LoVo (cell line): ENCODE measurements at places on chromosomes 4 and X.

GRCh38 chrX:110276778-110277177, 41.1 kb downstream of the AMMECR1 start:
- DNase-seq = no peak

DNA sequence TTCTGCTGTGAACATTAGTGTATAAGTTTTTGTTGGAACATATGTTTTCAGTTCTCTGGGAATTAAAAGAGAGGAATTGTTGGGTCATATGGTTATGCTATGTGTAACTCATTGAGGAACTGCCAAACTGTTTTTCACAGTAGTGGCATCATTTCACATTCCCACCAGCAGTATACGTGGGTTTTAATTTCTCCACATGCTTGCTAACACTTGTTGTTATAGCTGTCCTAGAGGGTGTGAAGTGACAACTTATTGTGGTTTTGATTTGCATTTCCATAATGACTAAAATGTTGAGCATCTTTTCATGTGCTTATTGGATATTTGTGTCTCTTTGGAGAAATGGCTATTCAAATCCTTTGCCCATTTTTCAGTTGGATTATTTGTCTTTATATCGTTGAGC, 13.7 kb downstream of the APELA start:
- no peak for DNase-seq

GRCh38 chr4:109321232-109321631, 18.8 kb upstream of the COL25A1 start:
- no peak for DNase-seq

DNA sequence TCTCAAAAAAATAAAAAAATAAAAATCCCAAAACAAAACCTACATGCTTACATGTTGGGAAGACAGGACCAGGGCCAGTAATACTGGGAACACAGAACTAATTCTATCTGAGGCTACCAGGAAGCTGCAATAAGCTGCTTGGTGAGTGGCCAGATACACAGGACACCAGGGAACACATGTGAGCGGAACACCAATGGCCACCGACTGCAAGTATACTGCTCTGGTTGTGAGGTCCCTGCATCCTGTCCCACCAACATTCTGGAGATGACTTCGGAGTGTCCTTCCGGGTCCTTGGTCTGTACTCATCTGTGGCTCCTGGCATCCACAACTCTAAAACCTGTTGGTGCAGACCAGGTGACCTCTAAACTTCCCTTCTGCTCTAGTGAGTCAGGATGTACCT, 2.7 kb downstream of the TNIP2 start:
- no peak for DNase-seq

GRCh38 chrX:153556767-153557166, 39.3 kb downstream of the ATP2B3 start:
- DNase-seq = no peak

DNA sequence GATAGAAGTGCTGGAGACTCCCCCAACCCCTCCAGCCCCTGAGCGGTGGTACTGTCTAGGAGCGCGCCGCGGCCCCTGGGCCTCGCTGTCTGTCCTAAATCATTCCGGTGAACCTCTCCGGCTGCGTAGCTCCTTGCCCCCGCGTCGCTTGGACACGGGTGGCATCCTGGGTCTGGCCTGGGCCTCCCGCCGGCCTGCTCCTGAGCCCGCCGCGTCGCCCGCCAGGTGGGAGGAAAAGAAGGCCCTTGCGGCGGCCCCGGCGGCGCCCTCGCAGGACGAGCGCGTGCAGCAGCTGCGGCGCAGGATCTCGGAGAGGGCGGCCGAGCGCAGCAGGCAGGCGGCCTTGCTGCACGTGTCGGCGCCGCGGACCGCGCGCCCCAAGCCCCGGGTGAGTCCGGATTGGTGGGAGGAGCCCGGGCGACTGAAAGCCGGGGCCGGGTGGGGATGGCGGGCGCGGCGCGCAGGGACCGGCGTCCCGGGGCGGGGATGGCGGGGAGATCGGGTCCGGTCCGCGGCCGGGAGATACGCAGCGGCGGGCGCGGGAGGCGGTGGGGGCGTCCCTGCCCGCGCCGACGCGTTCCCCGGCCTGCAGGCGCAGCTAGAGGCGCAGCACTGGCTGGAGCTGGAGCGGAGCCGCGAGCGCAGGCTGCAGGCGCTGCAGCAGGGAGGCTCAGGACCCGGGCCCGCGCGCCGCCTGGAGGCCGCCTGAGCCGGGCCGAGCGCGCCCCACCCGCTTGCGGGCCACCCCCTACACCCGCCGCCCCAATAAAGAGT, 6.5 kb upstream of the RNF4 start:
- DNase-seq = peak; percentile 61

GRCh38 chrX:110002300-110003166, at the start of gene TMEM164:
TSS of gene TMEM164 (plus strand) at chrX:110003114. CDS start at chrX:110003775, 661 bp downstream.
- peak; percentile 57 for DNase-seq

- DNase-seq = no peak
These were observed 1539.0 kb upstream of the IGFBP7 start for GRCh38 chr4:58649226-58649625.

- no peak for DNase-seq
These were observed 252.5 kb upstream of the NEIL3 start for GRCh38 chr4:177057186-177057585.

GRCh38 chr4:165726831-165727230, 146.2 kb upstream of the TLL1 start:
- no peak for DNase-seq

- DNase-seq = no peak
These were observed 853.8 kb upstream of the INTU start for GRCh38 chr4:126779001-126779400.

DNA sequence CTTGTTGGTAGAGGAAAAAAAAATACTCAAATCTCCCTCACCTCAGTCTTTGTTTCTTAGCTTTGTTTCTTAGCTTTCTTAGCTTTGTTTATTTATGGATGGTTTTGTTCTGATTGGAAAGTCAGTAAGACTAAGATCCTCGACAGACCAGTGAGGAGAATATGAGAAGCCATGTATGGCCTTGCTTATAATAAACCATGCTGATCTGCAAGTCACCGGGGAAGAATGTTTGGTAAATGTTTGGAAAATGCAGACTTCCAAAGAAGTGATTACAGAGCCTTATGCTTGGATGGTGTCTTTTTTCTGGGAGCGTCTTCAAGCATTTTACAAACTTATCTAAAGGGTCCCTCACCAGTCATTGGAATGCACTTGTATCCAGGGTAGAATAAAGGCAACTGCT, 90.1 kb upstream of the NOCT start:
- no peak for DNase-seq

- no peak for DNase-seq
These were observed 42.0 kb downstream of the MAP7D3 start for GRCh38 chrX:136209016-136209738.

GRCh38 chr4:92172203-92172602, 131.6 kb upstream of the GRID2 start:
- no peak for DNase-seq

DNA sequence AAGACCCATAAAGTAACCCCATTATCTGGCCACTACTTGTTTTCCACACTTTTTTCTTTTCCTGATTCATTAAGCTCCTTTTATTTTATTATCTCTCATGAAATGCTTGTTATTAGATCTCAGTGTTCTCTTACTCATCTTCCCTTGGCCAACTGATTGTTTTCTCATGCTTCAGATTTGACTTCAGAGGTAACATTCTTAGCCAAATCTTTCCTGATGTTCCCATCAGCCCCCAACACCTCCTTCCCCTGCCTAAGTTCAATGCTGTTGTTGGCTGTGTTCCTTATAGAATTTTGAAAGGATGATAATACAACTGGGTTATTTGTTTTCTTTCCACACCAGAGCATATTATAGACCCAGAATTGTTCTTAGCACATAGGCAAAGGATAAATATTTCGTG, 75.6 kb downstream of the BMPR1B start:
- no peak for DNase-seq

GRCh38 chrX:125203737-125204578, 115.7 kb upstream of the TEX13C start:
- DNase-seq = no peak

DNA sequence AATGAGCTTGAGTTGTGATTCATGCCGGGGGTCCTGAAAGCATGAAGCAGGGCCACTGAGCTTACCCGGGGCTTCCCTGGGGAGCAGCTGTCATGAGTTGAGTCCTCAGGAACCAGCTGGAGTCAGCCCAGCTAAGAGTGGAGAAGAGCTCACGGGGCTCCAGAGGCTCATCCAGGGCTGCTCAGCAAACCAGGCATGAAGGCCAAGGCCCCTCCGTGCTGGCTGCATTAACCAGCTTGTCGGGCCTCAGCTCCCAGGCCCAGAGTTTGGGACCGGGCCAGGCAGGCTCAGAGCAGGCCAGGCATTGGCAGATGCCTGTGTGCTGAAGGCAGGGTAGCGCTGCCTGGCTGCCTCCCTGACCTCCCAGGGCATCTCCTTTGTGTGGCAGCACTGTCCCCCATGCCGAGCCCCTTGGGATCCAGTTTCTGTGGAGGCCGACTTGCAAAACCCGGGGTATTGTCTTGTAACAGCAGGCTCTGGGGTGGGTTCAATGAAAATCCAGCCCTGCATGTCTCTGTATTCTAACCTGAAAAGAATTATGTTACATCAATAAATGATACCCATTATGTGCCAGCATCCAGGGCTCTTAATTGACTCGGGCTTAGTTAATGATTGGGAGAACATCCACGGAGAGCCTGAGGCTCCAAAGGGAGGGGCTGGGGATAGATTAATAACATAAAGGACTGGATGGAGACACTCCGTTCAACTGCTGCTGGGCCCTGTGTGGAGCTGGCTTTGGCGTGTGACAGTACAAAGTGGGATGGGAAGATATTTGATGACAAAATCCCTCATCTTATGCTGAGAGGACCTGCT, 68.0 kb upstream of the MSX1 start:
- no peak for DNase-seq

DNA sequence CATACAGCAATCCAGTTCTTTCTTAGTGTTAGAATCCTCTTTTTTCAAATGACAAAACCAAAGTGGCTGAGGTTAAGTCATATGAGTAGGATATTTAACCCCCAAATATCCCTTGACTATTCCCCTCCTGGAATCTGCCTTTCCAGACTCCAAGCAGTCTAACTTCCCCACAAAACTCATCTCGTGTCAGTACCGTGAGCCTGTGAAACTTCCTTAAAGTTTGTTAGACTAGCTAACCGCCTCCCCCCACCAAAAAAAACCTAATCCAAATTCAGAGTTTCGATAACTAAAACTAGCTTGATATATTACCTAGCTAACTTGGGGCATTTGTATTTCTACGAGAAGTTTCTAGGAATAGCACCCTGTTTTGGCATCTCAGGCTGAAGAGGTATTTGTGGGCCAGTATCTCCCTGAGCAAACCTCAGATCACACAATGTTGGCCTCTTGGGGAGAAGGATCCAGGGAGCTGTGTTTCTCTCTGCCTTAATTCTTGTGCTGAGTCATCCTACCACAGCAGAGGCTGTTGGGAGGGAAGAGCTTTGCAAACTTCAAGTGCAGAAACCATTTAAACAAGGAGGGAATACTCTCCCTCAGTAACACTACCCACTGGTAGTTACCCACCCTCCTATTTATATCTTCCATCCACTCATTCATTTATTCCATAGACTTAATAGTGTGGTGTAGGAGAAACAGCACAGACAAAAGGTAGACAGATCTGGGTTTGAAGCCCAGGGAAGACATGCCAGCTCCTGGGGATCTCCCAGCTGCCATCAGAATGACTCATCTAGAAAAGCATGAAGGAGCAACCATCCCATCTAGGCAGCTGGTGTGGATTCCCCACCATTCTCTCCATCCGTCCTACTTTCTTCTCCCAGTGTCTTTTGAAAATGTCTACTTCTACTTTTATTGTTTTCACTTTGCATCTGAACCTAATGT, 39.3 kb upstream of the TXK start:
- DNase-seq = peak; percentile 33

- no peak for DNase-seq
These were observed 1683.6 kb upstream of the AGA start for GRCh38 chr4:179125870-179126269.

GRCh38 chrX:150157291-150157690, 205.8 kb upstream of the MAMLD1 start:
- no peak for DNase-seq

DNA sequence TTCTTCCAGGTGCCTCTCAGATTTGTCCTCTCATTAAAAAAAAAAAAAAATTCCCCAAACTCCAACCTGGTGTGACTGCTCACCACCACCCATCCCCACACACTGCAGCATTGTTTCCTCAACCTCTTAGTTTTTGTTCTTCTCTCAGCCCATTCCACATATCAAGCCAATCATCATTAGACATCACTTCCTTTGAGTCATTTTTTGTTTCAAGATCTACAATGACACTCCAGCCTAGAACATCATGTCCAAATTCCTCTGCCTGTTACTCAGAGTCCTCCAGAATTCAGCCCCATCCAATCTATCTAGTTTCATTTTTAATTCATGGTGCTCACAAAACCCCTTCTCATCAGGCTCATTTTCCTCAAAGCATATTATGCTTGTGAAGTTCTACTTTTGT, 262.5 kb upstream of the TEX13A start:
- DNase-seq = no peak

DNA sequence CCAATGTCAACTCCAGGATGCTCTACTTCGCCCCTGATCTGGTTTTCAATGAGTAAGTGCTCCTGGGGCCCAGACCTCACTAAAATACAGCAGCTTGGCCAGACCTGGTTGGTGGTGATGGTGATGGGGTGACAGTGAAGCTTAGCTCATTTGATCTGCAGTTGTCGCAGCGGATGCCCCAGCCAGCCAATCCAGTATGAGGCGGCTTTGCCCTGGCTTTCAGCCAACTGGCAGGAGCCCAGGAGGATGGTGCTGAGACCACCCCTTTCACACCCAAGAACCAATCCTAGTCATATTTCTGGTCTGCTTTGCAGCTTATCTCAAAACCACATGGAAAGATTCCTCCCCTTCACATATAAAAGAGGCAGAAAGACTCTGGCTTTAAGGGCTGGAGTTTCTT, 173.8 kb downstream of the AR start:
- no peak for DNase-seq

DNA sequence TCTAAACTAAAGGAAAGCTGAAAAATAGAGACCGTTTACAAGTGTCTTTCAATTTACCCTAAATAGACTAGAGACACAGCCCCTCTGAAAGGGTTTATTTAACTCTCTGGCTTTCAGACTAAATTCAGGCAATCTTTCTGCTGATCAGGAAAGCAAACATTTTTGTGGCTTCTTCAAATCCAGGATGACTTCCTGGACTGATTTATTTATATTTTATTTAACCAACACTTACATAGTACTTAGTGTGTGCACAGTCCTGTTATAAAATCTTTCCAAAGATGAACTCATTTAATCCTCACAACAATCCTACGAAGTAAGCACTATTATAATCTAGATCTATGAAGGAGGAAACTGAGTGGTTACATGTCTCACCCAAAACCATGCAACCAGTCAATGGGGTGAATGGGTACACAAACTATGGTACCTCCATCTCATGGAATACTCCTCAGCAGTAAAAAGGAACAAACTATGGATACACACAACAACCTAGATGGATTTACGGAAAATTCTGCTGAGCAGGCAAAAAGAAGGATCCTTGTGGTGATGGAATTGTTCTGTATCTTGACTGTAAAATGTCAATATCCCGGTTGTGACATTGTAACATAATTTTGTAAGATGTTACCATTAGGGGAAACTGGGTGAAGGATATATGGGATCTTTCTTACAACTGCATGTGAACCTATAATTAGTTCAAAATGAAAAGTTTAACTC, 64.1 kb upstream of the MAMLD1 start:
- no peak for DNase-seq
